ENCODE measurements at places on chromosomes 4 and X.

DNA sequence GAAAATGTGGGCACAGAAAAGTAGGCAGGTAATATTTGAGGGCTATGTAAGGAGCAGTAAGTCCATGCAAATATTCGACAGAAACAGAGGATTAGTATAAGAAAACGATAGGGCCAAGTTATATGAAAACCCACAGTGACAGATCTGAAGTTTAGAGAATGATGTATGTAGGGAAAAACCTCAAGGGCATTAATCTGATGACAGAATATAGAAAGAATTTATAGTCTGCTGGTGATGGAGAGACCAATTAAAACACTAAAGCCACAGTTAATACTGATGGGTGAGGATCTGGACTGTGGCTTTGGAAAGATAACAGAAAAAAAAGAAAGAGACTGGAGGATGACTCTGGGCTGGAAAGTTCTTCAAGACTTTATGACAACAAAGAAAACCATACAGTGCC lies 169.7 kb downstream of the PALLD start:
- no peaks in the 10 kb centered on the region for H3K36me3 ChIP-seq
- DNase-seq: no peak
- no peaks in the 10 kb centered on the region for H3K4me1 ChIP-seq

DNA sequence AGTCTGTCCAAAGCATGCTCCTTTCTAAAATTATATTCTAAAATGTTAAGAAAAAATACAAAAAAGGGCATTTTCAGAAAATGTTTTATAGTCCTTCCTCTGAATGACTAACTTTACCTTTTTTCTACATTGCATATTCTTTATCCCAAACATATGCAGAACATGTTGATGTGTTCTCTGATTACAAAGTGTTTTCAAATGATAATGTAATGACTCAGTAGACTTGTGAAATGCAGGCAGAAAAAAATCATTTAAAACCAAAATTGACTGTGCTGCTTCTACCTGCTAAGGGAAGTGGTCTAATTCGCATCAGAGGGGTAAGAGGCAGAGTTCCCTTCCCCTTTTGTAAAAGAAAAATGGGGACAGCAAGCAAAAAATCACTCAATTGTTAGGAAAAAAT lies 22.7 kb upstream of the YTHDC1 start:
- H3K4me3 ChIP-seq: no peak overlapping the region
- no peak for DNase-seq
- no peaks in the 10 kb centered on the region for H3K27me3 ChIP-seq
- no peak overlapping the region for H3K27ac ChIP-seq

DNA sequence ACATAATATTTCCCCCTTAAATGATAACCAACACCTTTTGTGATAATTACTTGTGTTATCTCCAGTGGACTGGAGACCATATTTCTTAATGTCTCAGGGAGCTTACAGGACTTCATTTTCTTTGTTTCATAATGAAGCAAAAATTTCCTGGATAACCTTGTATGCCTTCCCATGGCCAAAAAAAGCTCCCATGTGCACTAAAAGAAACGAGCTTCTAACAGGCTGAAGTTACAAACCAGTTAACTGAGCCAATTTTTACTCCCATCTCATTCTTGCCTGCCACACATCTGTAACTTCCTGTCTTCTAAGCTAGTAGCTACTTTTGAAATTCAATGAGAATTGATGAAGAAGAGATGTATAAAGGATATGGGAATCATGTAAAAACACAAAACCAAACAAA lies 32.8 kb downstream of the GATB start:
- no peaks in the 10 kb centered on the region for H3K36me3 ChIP-seq
- no peak for DNase-seq
- no peak overlapping the region for H3K27ac ChIP-seq

DNA sequence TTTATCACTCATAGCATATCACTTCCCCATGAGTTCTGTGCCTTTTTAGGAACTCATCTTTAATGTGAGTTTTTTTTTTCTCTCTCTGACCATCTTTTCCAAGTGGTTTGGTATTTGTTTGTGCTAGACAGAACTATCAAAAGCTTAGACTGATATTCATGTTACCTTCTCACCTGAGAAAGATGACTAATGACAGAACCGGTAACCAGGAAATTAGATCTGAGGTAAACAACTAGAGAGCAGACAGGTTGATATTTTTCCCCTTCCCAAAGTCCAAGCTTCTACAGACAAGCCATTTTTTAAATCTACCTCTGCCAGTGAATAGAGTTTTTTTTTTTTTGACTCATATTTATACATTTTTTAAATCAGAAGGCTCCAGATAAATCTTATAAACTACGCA lies 17.0 kb upstream of the SRD5A3 start:
- no peak overlapping the region for H3K4me3 ChIP-seq
- no peak for DNase-seq
- H3K4me1 ChIP-seq: no peaks in the 10 kb centered on the region
- H3K27ac ChIP-seq: no peak overlapping the region
- no peaks in the 10 kb centered on the region for H3K36me3 ChIP-seq

DNA sequence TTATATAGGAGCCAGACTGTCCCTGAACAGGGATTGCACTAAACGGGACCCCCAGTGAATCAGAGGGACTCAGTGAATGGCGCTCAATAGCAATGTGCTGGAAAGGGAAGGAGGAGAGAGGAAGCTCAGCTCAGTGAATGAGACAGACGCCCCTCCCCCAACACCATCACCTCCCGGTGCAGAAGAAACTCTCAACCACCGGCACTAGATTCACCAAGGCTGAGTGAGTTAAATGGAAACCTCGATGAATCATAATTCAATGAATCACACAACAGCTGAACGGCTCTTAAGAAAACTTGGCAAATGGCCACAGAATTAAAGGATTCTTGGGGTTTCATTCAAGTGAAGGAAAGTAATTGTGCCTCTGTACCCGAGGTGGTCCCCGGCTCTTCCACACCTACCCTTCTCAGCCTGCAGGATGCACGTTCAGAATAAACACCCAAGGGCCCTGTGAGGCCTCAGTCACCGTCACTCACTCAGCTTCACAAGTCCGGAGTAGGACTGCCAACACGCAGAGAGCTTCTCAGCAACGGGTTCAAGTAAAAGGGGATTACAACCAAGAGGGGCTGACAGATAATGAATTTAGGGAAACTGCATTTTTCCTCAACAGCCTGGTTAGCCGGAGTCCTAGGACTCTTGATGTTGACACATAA lies 29.3 kb downstream of the CRMP1 start:
- no peak overlapping the region for H3K27ac ChIP-seq
- no peaks in the 10 kb centered on the region for H3K27me3 ChIP-seq
- no peak for DNase-seq

Data from effector memory CD4-positive, alpha-beta T cell (primary cell).